ENCODE measurements at places on chromosomes 7 and 10.

- DNase-seq: no peak
These were observed 456.9 kb upstream of the GHITM start for GRCh38 chr10:83682414-83682813.

DNA sequence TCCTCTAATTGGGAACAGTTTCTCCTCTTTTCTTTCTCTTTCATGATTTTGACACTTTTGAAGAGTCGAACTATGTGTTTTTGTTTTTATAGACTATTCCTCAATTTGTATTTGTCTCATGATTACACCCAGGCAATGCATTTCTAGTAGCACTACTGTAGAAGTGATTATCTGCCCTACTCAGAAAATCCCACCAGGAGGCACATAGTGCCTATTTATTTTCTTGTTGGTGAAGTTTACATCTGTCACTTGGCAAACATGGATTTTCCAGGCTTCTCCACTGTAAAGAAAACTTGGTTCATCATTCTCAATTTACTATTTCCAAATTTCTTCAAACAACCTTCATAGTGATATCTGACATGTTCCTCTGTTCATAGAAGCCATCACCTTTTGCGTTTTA is 893.9 kb downstream of the CCSER2 start:
- DNase-seq: no peak

GRCh38 chr7:76507723-76508406 is 2.5 kb upstream of the UPK3B start:
- no peak for DNase-seq

DNA sequence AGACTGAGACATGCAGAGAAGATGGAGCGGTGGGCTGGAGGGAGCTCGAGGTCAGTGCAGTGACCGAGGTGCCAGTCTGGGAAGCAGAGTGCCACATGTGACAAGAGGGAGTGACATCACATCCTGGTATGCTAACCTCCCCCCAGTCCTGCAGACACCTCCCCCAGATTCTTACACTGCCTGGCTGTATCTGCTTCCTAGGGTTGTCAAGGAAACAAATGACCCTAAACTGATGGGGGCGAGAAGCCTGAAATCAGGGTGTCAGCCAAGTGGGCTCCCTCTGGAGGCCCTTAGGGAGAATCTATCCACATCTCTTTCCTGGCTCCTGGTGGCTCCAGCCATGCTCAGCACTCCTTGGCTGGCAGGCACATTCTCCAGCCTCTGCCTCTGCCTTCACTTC is 316.1 kb upstream of the ZMIZ1 start:
- DNase-seq: no peak

- DNase-seq: no peak
These were observed 478.1 kb downstream of the PTPRN2 start for GRCh38 chr7:158109364-158110033.

GRCh38 chr7:21566094-21566493 is 23.3 kb downstream of the DNAH11 start:
- no peak for DNase-seq

- DNase-seq: no peak
These were observed 63.3 kb downstream of the PPP1R3C start for GRCh38 chr10:91569522-91569921.

DNA sequence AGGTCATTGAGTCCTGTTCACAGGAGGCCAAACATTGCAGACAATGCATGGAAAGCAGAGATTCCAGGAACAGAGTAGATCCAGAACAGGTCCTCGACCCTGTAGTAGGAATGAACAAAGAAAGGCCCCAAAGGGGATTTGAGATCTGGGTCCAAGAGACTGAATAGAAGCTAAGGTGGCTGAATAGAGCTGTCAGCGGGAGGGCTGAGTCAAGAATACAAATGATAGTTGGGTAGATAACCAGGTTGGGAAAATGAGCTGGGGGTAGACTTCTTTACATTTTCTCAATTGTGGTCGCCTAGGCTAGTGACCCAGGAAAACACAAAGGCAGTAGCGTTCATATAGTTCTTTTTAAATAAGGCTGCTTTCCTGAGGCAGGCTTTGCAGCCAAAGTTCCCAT is 103.4 kb upstream of the ELMO1 start:
- no peak for DNase-seq

DNA sequence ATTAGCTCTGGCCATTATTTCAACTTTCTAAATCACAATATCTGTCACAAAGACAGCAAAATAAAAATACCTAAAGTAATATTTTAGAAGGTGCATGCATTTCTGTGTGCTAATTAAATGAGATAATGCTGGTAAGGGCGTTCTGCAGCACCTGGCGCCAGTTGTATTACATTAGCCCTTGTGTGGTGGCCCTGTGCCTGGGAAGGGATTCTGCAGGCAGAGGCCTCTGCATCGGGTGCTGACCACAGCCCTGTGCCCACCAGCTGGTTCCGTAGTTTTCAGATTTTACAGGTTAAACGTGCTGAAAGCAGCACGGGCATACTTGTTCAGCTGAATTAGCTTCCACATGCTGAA is 157.7 kb upstream of the PRKCQ start:
- no peak for DNase-seq

DNA sequence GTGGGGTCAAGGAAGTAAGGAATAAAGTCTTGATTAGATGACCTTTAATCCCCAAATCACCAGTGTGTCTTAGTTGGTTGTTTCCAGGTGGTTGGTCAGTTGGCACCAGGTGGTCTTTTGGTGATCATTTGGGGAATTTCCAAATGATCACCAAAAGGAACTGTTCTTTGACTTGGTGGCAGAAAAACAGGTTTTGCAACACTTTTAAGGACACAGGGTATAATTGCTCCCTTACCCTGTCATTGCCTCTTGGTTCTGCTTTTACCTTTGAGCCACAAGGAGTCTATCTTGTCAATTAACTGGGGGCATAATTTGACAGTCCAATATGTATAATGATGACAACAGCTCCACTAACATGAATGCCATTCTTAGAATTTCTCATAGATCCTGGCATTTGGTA is 104.2 kb downstream of the ADK start:
- DNase-seq: no peak

DNA sequence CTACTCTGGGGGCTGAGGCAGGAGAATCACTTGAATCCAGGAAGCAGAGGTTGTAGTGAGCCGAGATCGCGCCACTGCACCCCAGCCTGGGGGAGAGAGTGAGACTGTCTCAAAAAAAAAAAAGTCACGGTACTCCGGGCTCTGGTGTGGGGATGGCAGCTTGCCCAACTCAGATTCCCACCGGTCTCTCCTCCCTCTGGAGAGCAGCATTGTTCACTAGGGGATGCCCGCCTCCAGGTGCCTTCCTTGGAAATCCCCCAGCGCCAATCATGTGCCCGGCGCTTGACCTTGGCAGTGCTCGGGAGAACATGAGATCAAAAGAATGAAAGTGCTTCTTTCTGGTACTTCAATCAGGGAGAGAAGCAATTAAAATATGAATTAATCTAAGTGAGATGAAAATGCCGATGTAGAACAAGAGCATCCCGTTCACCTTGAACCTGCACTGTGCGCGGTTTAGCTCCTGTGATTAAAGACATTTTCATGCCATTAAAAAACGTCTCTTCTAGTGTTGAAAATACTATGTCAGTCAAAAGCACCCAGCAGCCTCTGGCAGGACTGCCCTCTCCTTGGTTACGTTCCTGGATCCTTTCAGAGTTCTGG is 1127.3 kb upstream of the AUTS2 start:
- no peak for DNase-seq

GRCh38 chr7:112654322-112655216 is 135.6 kb downstream of the TMEM168 start:
- no peak for DNase-seq

- DNase-seq: no peak
These were observed 113.8 kb upstream of the CACUL1 start for GRCh38 chr10:118868589-118868988.

DNA sequence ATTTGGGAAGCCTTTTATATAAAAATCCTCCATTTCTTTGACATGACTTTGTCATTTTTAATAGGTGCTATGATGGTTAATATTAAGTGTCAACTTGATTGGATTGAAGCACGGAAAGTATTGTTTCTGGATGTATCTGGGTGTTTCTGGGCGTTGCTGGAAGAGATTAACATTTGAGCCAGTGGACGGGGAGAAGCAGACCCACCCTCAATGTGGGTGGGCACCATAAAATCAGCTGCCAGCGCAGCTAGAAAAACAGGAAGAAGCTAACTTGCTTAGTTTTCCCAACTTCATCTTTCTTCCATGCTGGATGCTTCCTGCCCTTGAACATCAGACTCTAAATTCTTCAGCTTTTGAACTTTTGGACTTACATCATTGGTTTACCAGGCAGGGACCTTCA is 1003.0 kb downstream of the SORCS3 start:
- DNase-seq: peak; percentile 5

DNA sequence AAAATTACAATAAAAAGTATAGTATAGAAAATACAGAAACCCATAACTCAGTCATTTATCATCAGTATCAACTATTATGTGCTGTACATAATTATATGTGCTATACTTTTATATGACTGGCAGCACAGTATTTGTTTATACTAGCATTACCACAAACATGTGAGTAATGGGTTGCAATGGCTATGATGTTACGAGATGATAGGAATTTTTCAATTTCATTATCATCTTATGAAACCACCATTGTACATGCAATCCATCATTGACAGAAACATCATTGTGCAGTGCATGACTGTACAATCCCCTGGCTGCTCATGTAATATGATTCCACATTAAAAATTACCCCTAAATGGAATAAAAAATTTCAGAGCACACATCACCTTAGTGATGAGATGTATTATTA is 55.7 kb upstream of the TMEM229A start:
- no peak for DNase-seq

DNA sequence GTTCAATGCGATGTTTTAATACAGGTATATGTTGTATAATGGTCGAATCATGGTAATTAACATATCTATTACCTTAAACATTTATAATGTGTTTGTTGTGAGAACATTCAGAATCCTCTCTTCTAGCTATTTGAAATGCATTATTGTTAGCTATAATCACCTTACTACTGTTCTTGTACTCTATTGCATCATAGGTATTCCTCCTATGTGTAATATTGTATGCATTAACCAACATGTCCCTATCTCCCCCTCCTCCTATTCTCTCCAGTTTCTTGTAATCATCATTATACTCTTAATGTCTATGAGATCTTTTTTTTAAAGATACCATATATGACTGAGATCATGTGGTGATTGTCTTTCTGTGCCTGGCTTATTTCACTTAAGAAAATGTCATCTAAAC is 235.2 kb downstream of the ATRNL1 start:
- DNase-seq: no peak

DNA sequence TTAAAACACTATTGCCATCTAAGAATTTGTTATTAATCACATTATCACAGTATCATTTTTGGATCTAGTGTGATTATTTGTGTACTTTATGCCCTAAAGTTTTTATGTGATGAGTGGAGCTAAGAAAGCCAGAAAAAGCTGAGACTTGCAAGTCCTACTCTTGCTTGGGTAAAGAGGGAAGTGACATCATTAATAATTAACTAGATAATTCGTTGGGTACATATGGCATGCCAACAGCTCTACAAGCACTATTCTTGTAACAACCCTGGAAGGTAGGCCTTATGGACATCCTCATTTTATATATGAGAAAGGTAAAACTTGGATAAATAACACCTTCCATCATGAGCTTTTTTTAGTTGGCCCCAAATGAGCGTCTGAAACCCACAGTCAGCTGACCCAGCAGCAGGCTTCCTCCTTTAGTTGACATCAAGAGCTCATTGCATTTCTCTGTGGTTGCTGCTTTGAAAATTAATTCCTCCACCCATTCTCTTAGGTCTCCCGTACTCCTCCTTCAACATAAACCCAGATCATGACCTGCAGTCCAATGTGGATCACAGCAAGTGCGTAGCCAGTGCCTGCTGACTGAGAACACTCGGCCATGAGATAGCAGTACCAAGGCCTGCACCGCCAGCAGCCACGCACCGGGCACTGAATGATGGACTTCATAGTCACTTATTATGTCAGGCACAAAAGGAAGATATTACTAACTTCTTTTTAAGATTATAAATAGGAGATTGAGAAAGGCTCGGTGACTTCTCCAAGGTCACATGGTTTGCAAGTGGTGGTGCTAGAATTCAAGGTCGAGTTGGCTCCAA is 292.0 kb upstream of the AOAH start:
- DNase-seq: no peak

- peak; percentile 74 for DNase-seq
These were observed 91.2 kb upstream of the MPP7 start for GRCh38 chr10:28393956-28394568.

DNA sequence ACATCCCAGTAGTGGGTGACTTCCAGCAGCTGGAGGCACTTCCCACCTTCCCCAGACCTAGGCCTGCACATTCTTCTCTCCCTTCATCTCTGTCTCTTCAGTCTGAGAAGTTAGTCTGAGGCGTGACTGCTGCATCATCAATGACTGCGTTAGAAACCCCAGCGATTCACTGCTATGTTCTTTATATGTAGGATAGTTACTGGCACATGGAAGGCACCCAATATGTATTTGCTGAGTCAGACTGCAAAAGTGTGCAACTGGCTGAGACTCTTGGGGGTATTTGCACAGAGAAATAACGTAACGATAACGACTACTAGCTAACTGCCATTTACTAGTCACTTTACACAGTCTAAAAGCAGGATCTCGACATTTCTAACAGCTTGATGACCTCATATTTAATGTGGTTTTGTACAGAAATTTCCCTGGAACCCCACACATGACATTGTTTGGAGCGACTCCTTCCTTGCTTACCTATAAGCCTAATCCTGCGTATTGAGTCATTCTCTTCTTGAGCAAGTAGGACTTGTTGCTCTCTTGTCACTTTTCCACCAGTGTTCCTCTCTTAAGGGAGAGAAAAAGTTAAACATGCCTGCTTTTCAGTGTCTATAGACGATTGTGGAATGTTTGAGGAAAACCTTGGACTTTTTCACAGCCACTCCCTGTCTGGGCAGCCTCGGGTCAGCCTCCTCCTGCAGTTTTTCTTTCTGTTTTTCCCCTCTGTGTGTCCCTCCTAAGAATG is 45.5 kb downstream of the THNSL1 start:
- no peak for DNase-seq

GRCh38 chr10:85781404-85781803 is 585.2 kb downstream of the GRID1 start:
- no peak for DNase-seq

DNA sequence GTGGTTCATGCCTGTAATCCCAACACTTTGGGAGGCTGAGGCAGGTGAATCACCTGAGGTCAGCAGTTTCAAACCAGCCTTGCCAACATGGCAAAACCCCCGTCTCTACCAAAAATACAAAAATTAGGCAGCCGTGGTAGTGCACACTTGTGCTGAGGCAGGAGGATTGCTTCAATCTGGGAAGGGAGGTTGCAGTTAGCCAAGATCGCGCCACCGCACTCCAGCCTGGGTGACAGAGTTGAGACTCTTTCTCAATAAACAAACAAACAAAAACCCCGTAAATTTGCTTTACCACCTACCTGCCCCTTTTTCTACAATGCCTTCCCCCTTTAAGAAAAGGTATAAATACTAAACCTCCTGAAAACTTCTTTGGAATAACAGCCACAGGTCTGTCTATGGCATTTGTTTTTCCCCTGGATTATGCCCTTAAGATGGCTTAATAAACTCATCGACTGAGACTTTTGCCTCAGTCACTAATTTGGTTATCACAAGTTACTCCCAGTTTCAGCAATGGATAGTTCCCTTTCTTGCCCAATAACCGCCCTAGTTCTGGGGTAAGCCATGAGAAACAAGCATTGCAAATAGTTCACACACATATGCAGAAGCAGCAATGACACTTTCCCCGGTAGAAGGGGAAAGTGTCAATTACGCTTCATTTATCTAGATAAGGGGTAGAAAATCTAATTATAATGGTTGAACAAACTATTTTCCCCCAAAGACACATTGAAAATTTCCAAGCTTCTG is 52.8 kb upstream of the SVIL start:
- DNase-seq: no peak

GRCh38 chr7:43721193-43721806 is 8.0 kb downstream of the COA1 start:
- no peak for DNase-seq
